ENCODE measurements at places on chromosomes 4 and X.

- peak; percentile 34 for DNase-seq
Measured at GRCh38 chrX:15336023-15336413, 695 bp upstream of the PIGA start.

GRCh38 chrX:52923781-52924241 lies 26.7 kb downstream of the FAM156B start:
- DNase-seq: no peak

DNA sequence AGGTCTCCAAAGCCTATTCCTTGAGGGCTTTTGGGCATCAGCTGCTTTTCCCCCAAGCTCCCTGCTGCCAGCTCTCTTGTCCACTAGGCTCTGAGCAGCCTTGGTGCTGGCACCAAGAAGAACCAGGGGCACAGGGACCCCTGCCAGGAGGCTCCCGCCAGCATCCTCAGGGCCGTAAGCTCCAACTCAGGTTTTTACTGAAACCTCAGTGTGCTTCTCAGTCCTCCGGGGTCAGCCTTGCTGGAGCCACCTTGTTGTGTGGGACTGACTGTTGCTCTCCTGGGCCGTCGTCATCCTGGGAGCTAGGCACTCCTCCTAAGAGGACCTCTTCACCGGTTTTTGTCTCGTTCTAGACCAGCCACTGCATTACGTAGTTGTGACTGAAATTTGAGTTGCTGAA lies 38.9 kb downstream of the NOP14 start:
- DNase-seq: no peak

DNA sequence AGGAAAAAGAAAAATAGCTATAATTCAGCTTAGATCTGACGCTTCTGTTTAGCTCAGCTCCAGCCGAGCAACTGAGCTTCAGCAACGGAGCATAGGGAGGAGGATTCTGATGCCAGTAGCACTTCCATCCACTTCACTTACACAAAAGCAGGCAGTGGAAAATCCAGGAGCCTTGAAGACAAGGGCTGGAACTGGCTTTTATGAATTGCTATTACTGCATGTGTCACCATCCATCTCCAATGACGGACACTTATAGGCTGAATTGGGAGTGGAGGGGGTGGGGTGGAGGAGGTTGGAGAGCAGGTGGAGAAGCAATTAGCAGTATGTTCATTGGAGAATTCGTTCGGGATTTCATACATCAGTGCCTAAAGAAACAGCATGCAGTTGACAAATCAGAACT lies 15.6 kb downstream of the ENOX2 start:
- no peak for DNase-seq
